SW 1271 (cell line): ENCODE measurements at places on chromosomes 1 and 21.

DNA sequence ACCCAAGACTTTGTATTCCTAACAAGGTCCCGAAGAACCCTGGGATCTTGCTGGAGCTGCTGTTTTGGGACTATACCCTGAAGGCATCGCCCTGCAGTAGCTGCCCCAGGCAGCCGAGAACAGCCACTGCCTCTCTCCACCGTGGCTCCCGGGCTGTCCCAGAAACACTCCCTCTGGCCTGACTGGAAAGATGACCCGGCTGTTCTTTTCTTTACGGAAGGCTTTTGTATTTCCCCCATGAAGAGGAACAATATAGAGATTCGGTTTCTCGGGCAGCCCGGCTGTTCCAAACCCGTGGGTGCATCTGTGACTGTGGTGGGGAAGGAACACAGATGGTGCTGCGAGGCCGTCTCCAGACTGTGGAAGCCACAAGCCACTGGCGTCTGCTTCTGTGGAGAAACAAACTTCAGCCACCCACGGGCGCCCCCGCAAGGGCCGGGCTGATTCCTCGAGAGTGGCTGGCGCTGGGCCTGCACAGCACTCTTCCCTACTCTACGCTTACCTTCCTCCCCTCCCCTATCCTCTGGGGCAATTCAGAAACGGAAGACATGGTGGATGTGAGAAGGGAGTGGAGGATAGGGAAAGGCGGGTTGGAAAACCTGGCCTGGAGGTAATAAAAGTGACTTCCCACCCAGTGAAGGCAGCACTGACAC is 33.7 kb upstream of the VASH2 start:
- DNase-seq = no peak

DNA sequence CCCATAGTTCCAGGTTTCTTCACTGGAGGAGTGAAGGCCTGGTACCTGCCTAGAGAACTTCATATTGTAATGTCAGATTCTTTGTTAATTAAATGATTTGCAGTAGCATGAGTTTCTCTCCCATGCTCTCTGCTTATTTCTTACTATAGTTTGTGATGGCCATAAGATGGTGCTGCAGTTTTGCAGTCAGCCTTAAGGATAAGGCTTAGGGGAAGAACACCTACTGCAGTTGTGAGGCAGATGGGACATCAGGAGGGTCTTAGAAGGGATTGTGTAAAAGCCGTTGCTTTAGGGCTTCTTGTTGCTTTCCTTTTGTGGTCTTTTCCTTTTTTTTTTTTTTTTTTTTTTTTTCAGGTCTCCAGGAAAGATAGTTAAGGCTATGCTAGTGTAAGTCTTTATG is 61.8 kb downstream of the MACF1 start:
- DNase-seq = no peak

DNA sequence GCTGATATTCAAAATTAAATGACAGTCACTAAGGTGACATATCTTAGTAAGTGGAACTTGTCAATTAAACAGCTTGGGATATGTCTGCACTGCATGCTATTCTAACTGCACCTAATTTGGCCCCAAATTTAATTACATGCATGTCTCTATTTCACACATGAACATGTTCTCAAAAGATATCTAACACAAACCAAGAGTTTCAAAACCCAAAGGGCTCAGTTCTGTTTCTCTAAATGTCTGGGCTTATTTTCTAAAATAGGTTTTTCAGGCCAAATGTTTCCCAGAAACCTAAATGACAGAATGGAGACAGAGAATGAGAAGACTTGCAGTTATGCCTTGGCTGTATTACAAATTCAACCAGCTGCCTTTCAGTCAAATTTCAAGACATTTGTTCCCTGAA is 11.3 kb downstream of the RAB29 start:
- DNase-seq = no peak

DNA sequence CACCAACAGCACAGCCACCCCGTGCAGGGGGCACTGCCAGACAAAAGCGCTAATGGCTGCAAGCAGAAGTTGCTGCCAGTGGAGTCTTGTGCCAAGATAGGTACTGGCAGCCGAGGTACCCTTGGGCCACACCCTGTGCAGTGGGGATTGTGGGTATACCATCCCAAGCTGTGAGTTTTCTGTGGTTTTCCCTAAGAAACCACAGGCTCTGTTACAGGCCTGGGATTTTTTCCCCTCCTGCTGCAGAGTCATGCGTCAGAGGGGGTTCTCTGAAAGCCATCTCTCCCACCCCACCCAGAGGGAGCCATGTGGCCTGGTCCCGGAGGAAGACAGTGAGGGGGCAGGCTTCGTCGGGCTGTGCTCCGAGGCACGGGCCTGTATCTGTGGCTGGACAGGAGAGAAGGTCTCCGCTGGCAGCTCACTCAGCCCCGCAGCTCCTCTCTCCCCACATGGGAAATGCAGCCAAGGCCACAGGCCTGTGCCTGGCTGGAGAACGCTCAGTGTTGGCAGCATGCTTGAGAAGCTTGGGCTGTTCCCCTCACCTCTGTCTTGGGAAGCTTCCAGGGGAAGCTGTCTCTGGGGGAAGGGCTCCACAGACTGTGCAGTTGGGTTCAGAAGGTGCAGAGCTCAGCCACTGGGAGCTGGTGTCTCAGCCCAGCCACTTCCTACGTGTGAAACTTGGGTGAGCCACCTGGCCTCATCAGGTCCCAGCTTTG is 42.5 kb downstream of the NEK2 start:
- DNase-seq = no peak

DNA sequence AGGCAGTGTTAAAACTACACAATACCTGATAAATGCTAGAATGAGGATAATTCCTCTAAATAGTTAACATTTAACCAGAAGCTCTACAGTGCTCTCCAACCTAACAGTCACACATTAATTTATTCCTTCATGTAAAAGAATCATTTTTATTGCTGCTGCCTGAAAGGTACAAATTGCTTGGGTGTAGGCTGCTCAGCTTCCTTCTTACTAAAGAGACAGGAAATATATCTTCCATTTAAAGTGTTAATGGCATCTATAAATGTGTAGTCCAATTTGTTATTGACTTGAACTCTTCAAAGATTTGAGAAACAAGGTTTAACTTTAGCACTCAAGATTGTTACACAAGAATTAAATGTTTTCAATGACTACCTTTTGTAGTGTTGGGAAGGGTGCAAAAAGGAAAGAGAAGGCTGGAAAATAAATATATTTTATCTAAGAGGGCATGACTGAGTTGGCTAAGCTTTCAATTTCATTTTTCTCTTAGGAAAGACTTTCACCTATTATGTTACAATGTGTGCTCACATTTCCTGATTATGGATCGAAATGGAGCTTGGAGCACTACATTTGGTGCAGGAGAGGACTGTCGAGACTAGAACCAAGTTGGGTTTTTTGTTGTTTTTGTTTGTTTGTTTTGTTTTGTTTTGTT is 105.5 kb upstream of the CACYBP start:
- DNase-seq = no peak

GRCh38 chr1:179124873-179125272 is 43.0 kb downstream of the TOR3A start:
- no peak for DNase-seq

GRCh38 chr1:22870201-22870871 is 102.3 kb downstream of the LACTBL1 start:
- no peak for DNase-seq

GRCh38 chr1:204257446-204257845 is 43.7 kb upstream of the GOLT1A start:
- DNase-seq = no peak

GRCh38 chr1:184610876-184611595 is 143.6 kb downstream of the EDEM3 start:
- no peak for DNase-seq

GRCh38 chr1:82931006-82931405 is 1067.9 kb downstream of the TTLL7 start:
- no peak for DNase-seq

DNA sequence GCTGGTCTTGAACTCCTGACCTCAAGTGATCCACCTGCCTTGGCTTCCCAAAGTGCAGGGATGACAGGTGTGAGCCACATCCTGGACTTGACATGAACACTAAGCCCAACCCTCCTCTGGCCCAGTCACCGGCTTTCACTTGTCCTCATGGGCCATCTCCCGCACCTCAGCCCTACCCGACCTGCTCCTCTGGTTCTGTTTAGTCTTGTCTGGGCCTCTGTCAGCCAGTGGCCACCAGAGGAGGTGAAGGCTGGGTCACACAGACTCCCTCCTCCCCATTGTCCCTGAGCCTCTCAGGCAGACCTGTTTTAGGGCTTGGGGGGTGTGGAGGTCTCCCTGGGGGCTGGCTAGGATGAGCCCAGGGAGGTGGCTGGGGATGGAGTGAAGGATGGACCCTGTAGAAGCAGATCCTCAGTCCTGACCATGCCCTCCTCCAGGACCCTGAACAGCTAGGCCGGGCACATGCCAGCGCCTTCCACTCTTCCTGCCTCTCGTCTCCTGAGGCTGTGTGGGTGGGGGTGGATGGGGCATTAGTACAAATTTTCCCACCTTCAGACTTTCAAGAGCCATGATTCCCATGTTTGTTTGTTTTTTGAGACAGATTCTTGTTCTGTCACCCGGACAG is 26.1 kb upstream of the UMODL1 start:
- DNase-seq = no peak

DNA sequence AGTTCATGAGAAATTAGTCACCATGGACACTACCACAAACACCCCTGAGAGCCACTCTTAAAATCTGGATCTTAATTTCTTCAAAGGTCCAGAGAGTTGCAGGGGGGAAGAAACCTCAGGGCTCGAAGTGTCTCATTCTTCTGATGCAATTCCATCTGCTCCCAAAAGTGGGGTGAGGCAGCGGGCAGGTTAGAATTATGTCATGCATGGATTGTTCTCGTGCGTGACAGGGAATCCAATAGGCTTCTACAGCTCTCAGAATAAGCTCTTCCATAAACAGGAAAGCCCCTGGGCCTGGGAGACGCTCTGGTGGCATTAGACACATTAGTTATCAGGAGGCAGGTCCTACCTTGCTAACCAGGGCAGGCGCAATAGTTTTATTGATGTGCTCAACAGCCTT is 8.4 kb downstream of the ENO1 start:
- no peak for DNase-seq

DNA sequence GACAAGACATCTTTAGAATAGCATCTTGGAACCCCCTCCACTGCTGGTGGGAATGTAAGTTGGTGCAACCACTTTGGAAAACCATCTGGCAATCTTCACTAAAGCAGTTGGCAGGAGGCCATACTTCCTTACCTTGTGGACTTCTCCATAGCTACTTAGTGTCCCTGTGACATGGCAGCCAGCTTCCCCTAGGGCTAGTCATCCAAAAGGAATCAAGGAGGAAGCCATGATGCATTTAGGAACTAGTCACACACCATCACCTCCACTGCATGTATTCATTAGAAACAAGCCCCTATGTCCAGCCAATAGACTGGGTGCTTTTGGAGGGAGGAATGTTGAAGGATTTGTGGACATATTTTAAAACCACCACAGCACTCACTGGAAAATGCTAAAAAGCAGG is 19.9 kb downstream of the MX2 start:
- DNase-seq = no peak

DNA sequence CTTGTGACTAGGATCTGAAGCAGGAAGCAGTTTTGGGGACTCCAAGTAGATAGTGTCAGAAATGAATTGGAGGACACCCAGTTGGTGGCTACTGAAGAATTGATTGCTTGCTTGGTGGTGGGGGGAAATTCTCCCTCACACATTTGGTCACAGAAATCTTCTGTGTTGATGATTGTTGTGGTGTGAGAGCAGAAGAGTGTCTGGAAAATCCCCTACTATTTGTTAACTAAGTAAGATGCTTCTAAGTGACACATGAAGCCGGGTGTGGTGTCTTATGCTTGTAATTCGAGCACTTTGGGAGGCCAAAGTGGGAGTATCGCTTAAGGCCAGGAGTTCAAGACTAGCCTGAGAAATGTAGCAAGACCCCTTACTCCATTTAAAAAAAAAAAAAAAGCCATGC is 22.5 kb upstream of the IPP start:
- DNase-seq = no peak

DNA sequence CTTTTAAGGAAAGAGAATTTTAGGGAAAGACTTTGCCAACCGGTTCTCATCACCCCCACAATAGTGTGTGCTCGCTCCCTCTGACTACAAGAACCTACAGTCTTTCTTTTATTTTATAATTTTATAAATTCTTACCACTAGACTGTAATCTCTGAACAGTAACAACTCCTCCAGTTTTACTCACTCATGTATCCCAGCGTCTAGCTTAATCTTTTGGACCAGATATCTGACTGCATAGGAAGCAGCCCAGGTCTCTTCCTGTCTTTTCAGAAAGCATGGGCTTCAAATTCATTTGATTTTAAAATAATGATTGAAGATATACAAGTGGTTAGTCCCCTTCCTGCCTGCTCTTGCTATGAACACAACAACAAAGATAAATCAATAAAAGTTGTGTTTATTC is 19.0 kb upstream of the DUSP10 start:
- no peak for DNase-seq

GRCh38 chr1:3651930-3652547 is at the start of gene TP73:
Gene TP73, plus strand, starts transcription at chr1:3652516. Its CDS starts 29,850 bp downstream, at chr1:3682366.
- no peak for DNase-seq

- no peak for DNase-seq
Measured at GRCh38 chr21:8988696-8989095, 1532.7 kb upstream of the TPTE start.

GRCh38 chr1:63548877-63549276 is 25.6 kb downstream of the EFCAB7 start:
- no peak for DNase-seq

GRCh38 chr1:8091691-8092090 is 65.6 kb upstream of the ERRFI1 start:
- DNase-seq = no peak

DNA sequence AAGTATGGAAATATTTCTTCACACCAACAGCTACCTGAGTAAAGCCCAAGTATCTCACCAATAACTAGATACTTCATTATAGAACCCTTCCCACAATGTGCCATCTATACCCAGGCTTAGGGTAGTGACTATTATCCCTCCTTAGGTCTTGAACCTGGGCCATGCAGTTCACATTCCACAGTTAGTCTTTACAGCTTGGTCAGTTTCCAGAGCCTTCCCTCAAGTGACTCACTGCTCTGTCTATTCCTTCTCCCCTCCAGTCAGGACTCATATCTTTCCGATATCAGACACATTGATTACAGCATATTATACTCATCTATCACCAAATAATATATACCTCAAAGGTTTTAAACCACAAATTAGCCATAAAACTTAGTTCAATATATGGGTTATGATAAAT is 23.6 kb downstream of the VAMP4 start:
- no peak for DNase-seq

DNA sequence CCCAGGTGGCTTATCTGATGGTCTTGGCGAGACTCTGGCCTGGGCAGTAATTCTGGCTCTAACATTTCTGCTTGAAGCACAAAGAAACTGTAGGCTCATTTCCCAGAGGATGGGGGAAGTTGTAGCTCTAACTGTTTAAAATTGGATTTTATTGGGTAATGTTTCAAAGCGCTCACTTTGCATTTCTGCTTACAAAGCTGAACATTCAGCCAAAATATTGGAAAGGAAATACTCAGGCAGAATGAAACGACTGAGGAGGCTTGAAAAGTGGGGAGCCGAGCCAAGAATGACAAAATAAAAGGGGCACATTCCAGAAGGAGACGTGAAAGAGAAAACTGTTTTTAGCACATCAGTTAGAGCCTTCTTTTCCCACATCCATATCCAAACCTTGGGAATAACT is 202.6 kb downstream of the GRIK1 start:
- DNase-seq = no peak
